ENCODE measurements at places on chromosomes 6 and 20. TPM values are rescaled to one million over a fixed set of nuclear protein-coding genes. Genes with fewer than 3 reads are reported as not detected.

- H3K27ac ChIP-seq, result no peak overlapping the region
- H3K4me1 ChIP-seq, result no peaks in the 10 kb centered on the region
- no peak overlapping the region for H3K4me3 ChIP-seq
- no peaks in the 10 kb centered on the region for H3K36me3 ChIP-seq
- DNase-seq, result no peak
- H3K27me3 ChIP-seq, result no peaks in the 10 kb centered on the region
Measured at GRCh38 chr6:21188505-21189223, 404.9 kb upstream of the SOX4 start.

GRCh38 chr6:15357782-15358181 is 111.9 kb downstream of the JARID2 start:
- H3K27me3 ChIP-seq, result no peaks in the 10 kb centered on the region
- H3K4me1 ChIP-seq, result no peaks in the 10 kb centered on the region

- no peak overlapping the region for H3K4me3 ChIP-seq
- no peak overlapping the region for H3K27ac ChIP-seq
- H3K27me3 ChIP-seq, result no peaks in the 10 kb centered on the region
- DNase-seq, result peak; percentile 7
- peaks cover 5% of the 10 kb centered on the region for H3K4me1 ChIP-seq
Measured at GRCh38 chr6:46816626-46817025, 23.4 kb downstream of the MEP1A start.

DNA sequence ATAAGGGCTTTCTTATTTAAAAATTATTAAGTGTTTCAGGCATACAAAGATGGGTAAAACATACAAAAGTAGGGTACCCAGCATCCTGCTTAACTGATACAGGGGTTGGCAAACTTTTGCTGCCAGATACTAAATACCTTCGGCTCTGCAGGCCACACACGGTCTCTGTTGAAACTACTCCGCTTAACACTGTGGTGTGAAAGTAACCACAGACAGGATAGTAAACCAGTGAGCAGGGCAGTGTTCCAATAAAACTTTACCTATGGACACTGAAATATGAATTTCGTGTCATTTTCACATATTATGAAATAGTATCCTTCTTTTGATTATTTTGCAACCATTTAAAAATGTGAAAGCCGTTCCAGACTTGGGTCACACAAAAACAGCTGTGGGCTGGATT is 92.4 kb downstream of the EYA2 start:
- no peaks in the 10 kb centered on the region for H3K27me3 ChIP-seq
- no peaks in the 10 kb centered on the region for H3K36me3 ChIP-seq
- DNase-seq, result no peak
- H3K4me1 ChIP-seq, result peaks cover 44% of the 10 kb centered on the region
- no peak overlapping the region for H3K4me3 ChIP-seq

DNA sequence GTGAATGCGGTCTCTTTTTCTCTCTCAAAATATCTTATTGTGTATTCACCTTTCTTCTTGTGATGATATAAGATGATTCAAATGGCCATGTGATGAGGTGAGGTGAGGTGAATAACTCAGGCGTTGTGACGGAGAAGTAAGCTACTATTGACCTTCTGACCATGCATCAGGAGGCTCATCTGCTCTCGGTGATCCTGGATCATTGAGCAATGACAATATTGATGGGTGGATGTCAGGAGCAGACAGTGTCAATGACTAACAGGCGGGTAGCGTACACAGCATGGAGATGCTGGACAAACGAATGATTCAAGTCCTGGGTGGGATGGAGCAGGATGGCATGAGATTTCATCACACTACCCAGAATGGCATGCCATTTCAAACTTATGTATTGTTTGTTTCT is 119.6 kb downstream of the PXDC1 start:
- no peak for DNase-seq
- H3K36me3 ChIP-seq, result no peaks in the 10 kb centered on the region
- no peaks in the 10 kb centered on the region for H3K27me3 ChIP-seq
- no peak overlapping the region for H3K4me3 ChIP-seq

GRM4 gene
- total RNA-seq, result not detected

KIF13A gene
- 52.2 TPM for total RNA-seq

GRCh38 chr6:118382126-118382525 is 166.0 kb upstream of the PLN start:
- H3K27me3 ChIP-seq, result no peaks in the 10 kb centered on the region
- no peaks in the 10 kb centered on the region for H3K36me3 ChIP-seq
- DNase-seq, result no peak
- H3K4me1 ChIP-seq, result no peaks in the 10 kb centered on the region
- H3K4me3 ChIP-seq, result no peak overlapping the region
- H3K27ac ChIP-seq, result no peak overlapping the region

GTF3C6 gene
- total RNA-seq, result 27.9 TPM
